ENCODE measurements at places on chromosomes 5 and 9. TPM values are rescaled to one million over a fixed set of nuclear protein-coding genes. Genes with fewer than 3 reads are reported as not detected.

DNA sequence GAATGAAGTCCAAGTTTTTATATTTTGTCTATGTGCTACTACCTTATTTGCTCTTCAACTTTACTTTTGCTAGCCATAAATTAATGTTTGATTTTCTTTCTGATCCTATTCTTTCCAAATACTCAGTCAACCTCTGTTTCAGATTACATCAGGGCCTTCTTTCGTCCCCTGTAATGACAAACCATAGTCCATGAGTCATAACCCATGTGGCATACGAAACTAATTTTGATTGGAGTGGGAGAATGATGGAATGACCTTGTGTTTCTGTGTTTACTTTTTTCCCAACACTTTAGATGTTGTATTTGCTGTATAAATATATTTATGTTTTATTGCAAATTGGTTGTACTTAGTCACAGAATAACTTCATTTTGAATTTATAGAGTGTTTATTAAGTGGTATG lies 1043.1 kb downstream of the DTWD2 start:
- no peaks in the 10 kb centered on the region for H3K36me3 ChIP-seq
- H3K4me3 ChIP-seq, result no peak overlapping the region
- H3K4me1 ChIP-seq, result no peaks in the 10 kb centered on the region
- no peaks in the 10 kb centered on the region for H3K27me3 ChIP-seq

DNA sequence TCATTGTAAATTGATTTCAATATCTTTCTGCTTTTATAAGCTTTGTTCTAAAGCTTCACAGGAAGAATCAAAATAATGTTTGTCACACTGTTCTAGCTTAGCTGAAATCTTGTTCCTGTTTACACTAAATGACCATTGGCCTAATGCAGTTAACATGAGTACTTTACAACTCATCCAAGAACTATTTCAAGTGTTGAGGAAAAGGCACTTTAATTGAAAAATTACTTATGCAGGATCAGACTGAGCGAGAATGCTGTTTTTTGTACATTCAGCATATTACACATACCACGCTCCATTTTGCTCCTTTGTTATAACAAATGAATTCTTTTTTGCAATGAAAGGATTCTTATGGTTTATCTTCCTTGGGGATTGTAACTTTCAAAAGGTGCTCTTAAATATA lies 22.4 kb upstream of the SMIM15 start:
- H3K27me3 ChIP-seq, result no peaks in the 10 kb centered on the region
- H3K27ac ChIP-seq, result no peak overlapping the region
- no peaks in the 10 kb centered on the region for H3K4me1 ChIP-seq
- no peak for DNase-seq

GRCh38 chr5:178662541-178662860 lies 35.7 kb upstream of the CLK4 start:
- H3K27me3 ChIP-seq, result no peaks in the 10 kb centered on the region
- no peak for DNase-seq
- H3K27ac ChIP-seq, result no peak overlapping the region
- H3K36me3 ChIP-seq, result no peaks in the 10 kb centered on the region

GRCh38 chr9:112831281-112831851 lies 59.3 kb downstream of the SLC46A2 start:
- H3K36me3 ChIP-seq, result peaks cover 4% of the 10 kb centered on the region
- peaks cover 11% of the 10 kb centered on the region for H3K4me1 ChIP-seq
- H3K27ac ChIP-seq, result no peak overlapping the region
- DNase-seq, result no peak

GRCh38 chr5:170097934-170098333 lies 7.8 kb upstream of the FOXI1 start:
- no peak for DNase-seq
- H3K36me3 ChIP-seq, result no peaks in the 10 kb centered on the region
- H3K27me3 ChIP-seq, result no peaks in the 10 kb centered on the region
- H3K4me3 ChIP-seq, result no peak overlapping the region
- no peak overlapping the region for H3K27ac ChIP-seq
- H3K4me1 ChIP-seq, result no peaks in the 10 kb centered on the region

DNA sequence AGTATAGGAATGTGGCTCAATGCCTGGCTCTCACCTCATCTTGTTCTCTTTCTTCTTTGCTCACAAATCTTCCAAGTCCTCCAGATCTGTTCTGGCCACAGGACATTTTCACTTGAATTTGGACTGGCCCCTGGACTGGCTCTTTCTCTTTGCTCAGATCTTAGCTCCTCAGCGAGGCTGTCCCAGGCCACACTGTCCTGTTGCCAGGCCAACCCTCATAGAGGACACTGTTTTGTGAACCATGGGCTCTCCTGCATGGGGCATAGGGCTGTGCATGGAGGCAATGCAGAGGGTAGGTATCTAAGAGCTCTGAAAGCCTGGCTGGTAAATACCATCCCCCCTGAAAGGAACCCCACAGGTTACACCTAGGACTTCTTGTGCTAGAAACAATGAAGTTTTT lies 13.5 kb upstream of the SLC28A3 start:
- no peaks in the 10 kb centered on the region for H3K27me3 ChIP-seq
- no peak for DNase-seq
- no peak overlapping the region for H3K27ac ChIP-seq

- no peak overlapping the region for H3K27ac ChIP-seq
- H3K27me3 ChIP-seq, result no peaks in the 10 kb centered on the region
- H3K36me3 ChIP-seq, result no peaks in the 10 kb centered on the region
- no peak for DNase-seq
Observed at GRCh38 chr5:136128481-136128880, 4.2 kb upstream of the SMAD5 start.

DNA sequence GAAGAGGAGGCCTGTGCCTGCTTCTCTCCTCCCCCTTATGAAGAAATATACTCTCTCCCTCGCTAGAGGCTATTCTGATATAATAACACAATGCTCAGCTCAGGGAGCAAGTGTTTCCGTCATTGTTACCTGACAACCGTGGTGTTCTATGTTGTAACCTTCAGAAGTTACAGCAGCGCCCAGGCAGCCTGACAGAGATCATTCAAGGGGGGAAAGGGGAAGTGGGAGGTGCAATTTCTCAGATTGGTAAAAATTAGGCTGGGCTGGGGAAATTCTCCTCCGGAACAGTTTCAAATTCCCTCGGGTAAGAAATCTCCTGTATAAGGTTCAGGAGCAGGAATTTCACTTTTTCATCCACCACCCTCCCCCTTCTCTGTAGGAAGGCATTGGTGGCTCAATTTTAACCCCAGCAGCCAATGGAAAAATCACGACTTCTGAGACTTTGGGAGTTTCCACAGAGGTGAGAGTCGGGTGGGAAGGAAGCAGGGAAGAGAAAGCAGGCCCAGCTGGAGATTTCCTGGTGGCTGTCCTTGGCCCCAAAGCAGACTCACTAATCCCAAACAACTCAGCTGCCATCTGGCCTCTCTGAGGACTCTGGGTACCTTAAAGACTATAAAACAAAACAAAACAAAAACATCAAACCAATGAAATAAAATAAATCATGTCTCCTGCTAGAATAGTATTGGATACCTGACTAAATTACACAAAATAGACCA lies 1.3 kb downstream of the TMEM174 start:
- no peaks in the 10 kb centered on the region for H3K27me3 ChIP-seq
- no peaks in the 10 kb centered on the region for H3K4me1 ChIP-seq
- H3K36me3 ChIP-seq, result no peaks in the 10 kb centered on the region
- no peak overlapping the region for H3K27ac ChIP-seq
- no peak for DNase-seq
- H3K4me3 ChIP-seq, result no peak overlapping the region

DNA sequence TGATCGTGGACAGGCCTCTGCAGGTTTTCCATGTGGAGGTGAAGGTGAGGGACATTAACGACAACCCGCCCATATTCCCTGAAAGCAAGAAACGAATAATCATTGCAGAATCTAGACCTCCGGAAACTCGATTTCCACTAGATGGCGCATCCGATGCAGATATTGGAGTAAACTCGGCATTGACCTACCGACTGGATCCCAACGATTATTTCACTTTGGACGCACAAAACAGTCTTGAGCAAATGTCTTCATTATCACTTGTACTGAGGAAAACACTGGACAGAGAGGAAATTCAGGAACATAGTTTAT lies 621 bp downstream of the PCDHA13 start:
- no peak overlapping the region for H3K27ac ChIP-seq
- no peak overlapping the region for H3K4me3 ChIP-seq
- H3K27me3 ChIP-seq, result no peaks in the 10 kb centered on the region
- no peaks in the 10 kb centered on the region for H3K4me1 ChIP-seq
- no peaks in the 10 kb centered on the region for H3K36me3 ChIP-seq

Gene OR1Q1
- not detected for total RNA-seq

DNA sequence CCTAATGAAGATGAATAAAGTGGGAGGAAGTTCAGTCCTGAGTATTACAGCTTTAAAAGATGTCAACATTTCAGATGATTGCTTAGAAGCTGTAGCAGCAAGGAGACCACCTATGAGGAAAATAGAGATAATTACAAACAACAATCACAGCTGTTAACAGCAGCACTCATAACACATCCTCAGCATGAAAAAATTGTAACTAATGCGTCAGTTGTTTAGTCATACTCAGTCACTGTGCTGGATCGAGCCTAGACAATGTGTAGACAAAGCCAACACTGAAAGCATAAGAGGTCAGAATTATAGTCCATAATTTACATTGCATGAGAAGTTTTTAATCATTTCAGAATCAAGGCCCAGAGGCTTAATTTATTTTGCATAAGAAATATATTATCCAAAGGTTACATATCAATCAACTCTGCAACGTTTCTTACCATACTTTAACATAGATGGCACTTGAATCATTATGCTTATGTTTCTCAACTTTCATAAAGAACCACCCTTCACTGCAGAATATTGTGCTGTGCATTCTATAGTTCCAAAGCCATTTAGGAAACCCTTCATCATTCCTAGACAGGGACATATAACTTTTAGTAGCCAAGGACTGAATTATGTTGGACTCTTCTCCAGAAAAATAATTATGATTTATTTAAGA lies 60.2 kb upstream of the HAPLN1 start:
- no peak for DNase-seq
- no peaks in the 10 kb centered on the region for H3K4me1 ChIP-seq
- no peak overlapping the region for H3K4me3 ChIP-seq
- no peaks in the 10 kb centered on the region for H3K36me3 ChIP-seq

DNA sequence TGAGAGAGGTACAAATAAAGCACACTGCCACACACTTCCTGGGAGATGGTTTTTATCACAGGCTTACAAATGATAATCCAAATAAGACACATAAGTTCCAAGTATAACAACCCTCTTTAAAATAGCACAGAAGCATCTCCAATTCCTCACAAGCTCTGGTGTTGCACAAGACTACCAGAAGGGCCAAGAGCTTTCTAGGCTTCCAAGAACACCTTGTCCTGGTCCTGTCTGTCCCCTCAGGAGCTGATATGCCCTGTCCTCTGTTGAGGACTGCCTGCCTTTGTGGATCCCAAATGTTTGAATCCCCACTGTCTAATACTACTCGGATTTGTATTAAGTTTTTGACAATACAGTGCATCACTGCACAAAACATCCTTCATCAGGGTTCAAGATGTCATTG lies 110.1 kb downstream of the SPOCK1 start:
- no peaks in the 10 kb centered on the region for H3K27me3 ChIP-seq
- no peak overlapping the region for H3K27ac ChIP-seq
- no peak overlapping the region for H3K4me3 ChIP-seq
- H3K36me3 ChIP-seq, result no peaks in the 10 kb centered on the region

DNA sequence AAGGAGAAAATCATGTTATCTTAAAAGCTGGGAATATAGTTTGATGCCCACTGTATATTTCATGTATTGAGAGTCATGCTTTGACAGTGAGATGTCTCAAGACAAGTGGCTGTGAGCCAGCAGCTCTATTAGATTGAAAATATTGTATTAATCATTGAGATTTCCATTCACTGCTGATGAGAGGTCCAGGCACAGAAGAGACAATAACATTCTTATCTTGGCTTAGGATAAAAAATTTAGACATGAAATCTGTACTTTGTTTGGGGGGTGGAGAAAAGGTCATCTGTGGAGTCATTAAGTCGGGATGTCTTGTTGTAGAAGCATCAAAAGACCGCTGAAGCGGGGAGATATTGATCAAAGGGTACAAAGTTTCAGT lies 97.9 kb upstream of the EQTN start:
- no peak overlapping the region for H3K27ac ChIP-seq
- H3K27me3 ChIP-seq, result no peaks in the 10 kb centered on the region
- no peak for DNase-seq
- H3K4me3 ChIP-seq, result no peak overlapping the region
- no peaks in the 10 kb centered on the region for H3K36me3 ChIP-seq

DNA sequence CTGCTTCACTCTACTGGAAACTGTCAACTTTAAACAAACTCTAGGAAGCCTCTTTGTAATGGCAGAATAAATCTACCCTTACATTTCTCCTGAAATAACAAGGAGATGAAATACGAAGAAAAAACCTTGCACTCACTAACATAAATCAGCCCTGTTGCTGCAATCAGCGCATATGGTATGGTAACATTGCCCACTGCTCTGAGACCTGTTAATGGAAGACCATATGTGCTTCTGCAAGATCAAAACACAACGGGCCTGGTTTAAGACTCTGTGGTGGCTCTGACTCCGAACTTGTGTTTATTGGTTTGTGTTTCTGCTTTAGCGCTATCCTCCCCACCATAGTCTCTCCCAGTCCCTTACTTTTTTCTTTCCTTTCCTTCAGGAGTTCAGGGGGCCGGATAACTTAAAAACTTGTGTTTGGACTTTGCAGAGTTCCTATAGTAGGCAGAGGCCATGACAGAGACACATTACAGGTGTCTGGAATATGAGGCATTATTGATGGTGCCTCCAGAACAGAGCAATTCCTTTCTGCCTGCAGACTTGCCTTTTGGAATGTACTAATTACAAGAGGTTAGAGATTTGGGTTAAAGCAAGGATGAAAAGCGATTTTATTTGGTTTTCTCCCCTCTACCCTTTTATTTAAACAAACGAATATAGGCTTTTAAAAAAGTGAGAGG lies 110.8 kb downstream of the PSAT1 start:
- no peak overlapping the region for H3K27ac ChIP-seq
- H3K4me3 ChIP-seq, result no peak overlapping the region
- H3K4me1 ChIP-seq, result no peaks in the 10 kb centered on the region
- H3K27me3 ChIP-seq, result no peaks in the 10 kb centered on the region
- H3K36me3 ChIP-seq, result no peaks in the 10 kb centered on the region

DNA sequence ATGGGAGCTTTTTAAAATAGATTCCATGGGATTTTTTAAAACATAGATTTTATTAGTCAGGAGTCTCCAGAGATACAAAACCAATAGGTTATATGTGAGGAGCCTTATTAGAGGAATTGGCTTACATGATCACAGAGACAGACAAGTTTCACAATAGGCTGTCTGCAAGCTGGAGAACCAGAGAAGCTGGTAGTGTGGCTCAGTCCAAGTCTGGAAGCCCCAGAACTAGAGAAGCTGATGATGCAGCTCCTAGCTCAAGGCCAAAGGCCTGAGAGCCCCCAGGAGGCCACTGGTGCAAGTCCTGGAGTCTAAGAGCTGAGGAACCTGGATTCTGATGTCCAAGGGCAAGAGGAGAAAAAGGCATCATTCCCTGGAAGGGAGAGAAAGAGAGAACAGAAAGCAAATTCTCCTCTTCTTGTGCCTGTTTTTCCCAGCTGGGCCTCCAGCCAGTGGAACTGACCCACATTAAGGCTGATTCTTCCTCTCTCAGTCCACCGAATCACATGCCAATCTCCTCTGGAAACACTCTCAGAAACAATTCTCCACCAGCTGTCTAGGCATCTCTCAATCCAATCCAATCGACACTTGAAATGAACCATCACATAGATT lies 59.3 kb downstream of the AHRR start:
- no peak for DNase-seq
- H3K4me1 ChIP-seq, result no peaks in the 10 kb centered on the region
- H3K27ac ChIP-seq, result no peak overlapping the region
- H3K27me3 ChIP-seq, result no peaks in the 10 kb centered on the region
- H3K36me3 ChIP-seq, result no peaks in the 10 kb centered on the region
